Naive thymus-derived CD4-positive, alpha-beta T cell (primary cell): ENCODE measurements at places on chromosomes 4 and X.

GRCh38 chr4:80540785-80541469, 205.4 kb downstream of the CFAP299 start:
- no peak for DNase-seq

GRCh38 chrX:1725472-1725871, 110.6 kb downstream of the ASMT start:
- no peak for DNase-seq

GRCh38 chr4:180598281-180598680, 1644.9 kb upstream of the TENM3 start:
- DNase-seq = no peak

DNA sequence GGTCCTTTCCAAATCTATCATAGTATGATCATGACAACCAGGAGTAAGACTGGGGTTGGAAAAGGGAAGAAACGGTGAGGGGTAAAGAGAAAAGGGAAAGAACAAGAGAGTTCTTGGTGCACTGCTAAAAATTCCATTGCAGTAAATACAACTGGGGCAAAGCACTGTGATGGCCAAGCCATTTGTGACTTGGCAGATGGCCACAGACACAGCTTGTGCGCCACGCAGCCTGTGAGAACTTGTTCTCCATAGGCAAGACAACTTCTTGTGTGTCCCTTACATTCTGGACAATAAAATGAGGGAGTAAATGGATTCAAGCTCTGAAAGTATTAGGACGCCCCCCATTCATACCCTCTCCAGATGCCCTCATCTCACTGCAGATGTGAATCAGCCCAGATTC, 10.9 kb downstream of the MFAP3L start:
- no peak for DNase-seq

- DNase-seq = no peak
Observed at GRCh38 chr4:156829201-156829873, 142.3 kb downstream of the PDGFC start.

- no peak for DNase-seq
Observed at GRCh38 chrX:136128743-136129142, 18.6 kb upstream of the FHL1 start.

GRCh38 chr4:62262676-62263075, 1062.5 kb downstream of the ADGRL3 start:
- no peak for DNase-seq

- DNase-seq = no peak
Observed at GRCh38 chr4:60648774-60649173, 551.4 kb upstream of the ADGRL3 start.

DNA sequence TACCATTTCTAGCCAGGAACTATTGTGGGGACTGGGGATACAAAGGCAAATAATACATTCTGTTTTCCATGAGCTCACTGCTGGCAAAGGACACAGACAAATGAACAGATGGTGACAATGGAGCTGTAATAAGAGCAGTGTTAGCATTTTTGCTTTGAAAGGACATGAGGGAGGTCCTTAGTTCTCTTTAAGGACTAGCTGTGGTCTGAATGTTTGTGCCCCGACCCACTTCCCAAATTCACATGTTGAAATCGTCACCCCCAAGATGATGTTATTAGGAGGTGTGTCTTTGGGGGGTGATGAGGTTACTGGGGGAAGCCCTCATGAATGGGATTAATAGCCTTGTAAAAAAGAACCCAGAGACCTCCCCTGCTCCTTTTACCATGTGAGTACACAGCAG, 30.3 kb downstream of the CCNG2 start:
- DNase-seq = no peak

GRCh38 chr4:43331226-43332051, 438.9 kb downstream of the GRXCR1 start:
- DNase-seq = no peak

DNA sequence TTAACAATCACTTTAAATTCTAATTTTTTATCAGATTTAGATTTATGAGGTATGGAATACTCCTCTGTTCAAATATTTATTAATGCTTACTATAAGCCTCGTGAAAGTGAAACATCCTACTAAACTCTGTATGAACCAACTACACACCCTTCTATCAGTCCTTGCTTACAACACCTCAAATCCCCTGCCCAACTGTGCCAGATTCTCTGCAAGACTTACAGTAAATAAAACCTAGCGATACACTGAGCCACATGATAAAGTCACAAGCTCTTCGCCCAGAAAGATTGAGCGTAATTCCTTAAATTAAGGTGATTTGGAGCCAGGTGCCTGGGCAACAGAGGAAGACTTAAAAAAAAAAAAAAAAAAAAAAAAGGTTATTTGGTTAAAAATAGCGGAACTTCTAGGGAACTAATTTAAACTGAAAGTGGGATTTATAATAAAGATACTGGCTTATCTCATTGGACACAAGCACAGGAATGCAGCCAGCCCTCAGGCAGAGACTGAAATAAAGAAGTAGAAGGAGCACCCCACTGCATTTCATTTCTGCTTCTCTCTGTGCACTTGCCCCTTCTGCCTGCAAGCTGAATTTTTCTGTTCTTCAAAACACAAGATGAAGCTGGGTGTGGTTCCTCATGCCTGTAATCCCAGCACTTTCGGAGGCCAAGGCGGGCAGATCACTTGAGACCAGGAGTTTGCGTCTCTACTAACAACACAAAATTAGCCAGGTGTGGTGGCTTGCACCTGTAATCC, 17.5 kb upstream of the C4orf36 start:
- no peak for DNase-seq

DNA sequence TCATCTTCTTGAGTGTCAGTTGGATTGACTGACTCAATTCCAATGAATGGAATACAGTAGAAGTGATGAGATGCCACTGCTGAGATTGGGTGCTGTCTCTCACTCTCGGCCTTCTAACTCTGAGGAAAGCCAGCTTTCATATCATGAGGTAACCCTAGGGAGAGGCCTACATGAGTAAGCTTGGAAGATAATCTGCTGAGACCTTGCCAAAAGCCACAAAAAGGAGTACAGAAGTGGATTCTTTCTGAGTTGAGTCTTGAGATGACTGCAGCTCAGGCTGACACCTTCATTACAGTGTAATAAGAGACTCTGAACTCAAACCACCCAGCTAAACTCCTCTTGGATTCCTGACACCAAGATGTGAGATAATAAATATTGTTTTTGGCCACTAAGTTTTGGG, 537.4 kb upstream of the MAGEB18 start:
- DNase-seq = no peak

- DNase-seq = no peak
Observed at GRCh38 chr4:57291911-57292310, 181.7 kb upstream of the IGFBP7 start.

DNA sequence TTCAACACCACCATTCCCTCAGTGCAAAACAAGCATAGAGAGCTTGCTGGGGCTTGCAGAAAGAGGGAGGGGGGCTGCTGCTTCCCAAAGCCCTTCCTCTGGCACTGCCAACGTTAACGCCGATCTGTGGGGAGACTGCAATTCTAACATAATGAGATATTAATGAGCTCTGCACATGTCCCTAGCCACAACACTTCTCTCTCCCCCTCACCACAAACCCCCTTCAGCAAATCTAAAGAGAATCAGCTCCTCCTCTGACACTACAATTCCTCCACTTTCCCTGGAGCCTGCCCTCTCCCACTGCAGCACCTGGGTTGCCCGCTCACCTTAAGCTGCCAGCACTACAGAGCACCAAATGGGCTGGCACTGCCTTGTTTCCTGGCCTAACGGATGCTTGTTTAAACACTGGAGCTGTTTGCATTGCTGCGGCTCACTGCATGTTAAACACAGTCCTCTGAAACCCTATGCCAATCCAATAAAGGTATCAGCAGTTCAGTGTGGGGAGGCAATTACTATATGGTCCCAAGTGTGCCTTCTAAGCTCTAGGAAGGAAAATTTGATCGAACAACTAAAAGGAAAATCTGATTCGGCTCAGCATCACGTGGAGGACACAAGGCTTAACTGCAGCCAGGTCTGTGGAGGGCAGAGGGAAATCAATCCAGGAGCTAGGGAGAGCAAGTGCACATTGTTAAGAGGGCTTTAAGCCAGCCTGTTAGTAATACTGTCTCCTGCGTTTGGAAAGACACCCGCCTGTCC, 232.4 kb downstream of the MAML3 start:
- DNase-seq = no peak

GRCh38 chrX:7145454-7145853, 2.1 kb upstream of the STS start:
- no peak for DNase-seq

DNA sequence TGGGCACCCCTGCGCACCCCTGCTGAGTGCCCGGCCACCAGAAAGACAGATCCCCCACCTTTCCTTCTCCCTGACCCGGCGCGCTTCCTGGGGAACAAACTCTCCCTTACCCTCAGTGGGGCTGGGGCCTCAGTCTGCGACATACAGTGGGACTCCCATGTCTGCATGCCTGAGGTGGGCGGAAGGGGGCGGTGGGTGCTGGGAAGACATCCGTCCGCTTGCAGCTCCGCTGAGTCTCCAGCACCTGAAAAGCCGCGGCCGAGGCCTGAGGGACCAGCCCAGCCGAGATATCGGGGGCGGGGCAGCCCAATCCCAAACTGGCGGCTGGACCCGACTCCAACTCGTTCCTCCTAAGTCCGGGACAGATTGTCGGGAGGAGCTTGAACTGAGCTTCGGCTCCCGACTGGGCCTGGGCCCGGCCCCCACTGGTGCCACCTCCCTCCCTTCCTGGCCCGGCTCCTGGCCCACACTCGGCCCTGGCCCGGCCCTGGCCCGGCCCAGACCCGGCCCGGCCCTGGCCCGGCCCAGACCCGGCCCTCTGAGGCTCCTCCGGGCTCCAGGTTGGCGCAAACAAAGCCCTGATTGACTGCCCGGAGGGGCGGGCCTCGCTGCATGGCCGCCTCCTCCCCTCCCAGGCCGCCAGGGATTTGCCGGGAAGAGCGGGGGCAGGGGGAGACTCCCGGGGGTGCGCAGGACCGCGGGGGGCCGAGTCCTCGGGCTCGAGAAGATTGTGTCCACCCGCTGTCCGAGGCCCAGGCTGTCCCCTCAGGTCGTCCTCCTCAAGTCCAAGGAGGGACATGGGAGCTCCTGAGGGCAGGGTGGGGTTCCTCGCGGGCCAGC, 877 bp upstream of the SLC16A2 start:
- DNase-seq = no peak

- no peak for DNase-seq
Observed at GRCh38 chr4:54499308-54500074, 158.3 kb upstream of the KIT start.

DNA sequence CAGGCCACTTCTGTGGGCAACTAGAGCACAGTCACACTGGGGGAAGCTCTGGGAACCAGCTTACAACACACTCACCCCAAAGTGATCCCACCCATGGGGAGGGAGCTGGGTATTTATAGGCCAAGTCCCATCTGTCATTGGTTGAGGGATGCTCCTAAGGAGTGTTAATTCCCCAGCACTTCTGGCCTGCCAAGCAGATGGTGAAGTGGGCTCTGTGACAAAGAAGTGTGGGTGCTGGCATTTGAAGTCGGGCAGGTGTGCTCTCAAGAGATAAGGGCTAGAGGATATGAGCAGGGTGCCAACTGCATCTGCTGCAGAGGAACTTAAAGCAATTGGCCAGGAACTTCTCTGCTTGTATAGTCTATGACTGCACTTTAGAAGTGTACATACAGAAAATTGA, 30.9 kb downstream of the PTCHD1 start:
- DNase-seq = no peak

GRCh38 chr4:95186666-95187065, 362.1 kb downstream of the UNC5C start:
- no peak for DNase-seq

DNA sequence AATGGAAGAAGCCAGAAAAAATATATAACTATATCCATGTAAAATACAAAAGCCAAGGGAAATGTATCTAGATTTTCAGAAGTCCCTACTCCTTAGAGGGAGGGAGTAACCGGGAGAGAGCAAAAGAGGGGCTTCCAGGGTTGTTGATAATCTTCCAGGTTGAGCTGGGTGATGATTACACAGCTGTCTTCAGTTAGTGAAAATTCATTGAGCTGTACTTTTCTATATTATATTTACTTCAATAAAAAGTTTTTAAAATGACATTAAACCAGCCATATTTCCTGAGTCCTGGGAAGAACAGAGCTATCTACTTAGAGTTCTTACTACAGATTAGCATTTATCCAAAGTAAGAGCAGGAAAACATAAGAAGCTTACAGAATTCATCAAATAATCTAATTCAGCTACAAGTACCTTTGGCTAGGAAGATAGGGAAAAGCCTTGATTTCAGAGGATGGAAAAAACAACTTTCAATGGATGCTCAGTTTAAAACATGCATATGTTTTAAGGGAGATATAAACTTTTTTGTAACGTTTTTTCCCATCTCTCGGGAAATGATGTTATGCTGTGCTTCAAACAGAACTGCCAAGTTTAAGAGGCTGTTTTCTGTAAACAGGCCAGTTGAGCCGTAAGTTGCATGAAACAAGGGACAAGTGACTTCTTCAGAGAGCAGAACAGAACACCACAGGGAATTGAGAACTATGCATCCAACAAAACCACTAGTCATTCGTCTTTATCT, 204.6 kb downstream of the SCFD2 start:
- DNase-seq = no peak

DNA sequence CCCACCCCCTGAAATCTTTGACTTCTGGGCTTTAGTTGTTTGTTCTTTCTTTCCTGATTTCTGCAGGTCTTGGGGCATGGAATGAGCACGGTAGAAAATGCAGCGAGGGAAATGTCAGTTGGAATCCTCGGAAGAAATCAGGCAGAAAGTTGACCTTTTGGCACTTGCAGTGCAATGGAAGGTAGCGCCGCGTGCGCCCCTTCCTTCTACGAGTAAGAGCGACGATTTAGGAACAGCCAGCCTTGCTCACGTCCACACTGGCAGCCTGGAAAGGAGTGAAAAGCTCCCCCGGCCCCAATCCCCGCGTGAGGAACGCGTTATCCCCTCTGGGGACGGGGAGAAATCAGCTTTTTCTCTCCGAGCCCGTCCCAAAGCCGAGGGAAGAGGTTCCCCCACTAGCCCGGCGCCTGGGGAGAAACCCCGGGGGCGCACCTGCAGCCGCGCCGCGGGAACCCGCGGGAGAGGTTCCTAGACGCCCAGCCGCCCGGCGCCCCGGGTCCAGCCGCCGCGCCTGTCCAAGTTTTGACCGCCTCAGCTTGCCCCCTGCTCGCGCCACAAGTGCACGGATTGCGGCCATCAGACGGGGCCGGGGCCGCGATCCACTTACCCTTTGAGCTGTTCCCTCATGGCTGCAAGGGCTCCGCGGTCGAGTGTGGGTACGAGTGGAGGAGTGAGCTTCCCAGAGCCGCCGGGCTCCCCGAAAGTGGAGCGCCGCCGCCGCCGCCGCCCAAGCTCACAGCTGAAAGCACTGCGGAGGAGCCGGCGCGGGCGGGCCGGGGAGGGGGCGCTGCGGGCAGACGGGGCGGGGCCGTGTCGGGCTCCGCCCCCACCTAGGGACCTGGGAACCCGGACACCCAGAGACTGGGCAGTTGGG, 194.6 kb upstream of the FTHL17 start:
- DNase-seq = no peak

DNA sequence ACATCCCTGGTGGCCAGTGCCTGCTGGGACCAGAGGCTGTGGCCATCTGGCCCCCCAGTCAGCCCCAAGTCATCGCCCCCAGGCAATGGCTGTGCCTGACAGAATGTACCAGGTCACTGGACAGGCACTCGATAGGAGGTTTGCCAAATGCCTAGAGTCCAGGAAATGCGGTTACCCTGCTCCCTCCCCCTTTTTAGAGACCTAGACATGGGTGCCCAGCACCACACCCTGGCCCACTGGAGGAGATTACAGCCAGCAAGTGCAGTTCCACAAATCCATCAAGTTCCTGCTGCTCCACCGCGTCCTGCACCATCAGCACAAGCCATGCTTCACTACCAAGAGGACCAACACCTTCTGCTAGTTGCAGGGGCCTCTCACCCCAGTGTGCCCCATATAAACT, 16.2 kb upstream of the ZFX start:
- no peak for DNase-seq
